Fibroblast of skin of left biceps (primary cell): ENCODE measurements at places on chromosomes 1 and 21.

- DNase-seq = no peak
These were observed 15.4 kb upstream of the VSIG8 start for GRCh38 chr1:159877695-159878444.

DNA sequence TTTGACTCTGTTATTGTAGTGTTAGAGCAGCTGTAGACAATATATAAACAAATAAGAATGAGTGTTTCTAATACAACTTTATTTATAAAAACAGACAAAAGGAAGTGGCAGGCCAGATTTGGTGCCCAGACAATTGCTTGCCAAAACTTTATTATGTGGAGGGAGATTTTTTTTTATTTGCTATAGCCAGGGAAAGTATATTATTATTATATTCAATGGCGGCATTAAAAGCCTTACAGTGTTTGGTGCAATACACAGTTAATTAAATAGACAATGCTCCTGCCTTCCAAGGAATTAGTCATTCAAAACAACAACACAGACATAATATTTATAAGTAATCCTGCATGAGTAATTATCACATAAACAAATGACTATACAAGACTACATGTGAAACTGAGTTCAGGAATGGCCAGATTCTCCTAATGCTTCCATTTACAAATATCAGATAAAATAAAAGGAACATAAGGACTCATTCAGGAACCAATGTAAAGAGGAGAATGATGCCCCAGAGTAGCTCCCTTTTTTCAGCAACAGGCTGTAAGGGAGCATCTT is 10.6 kb upstream of the RC3H1 start:
- no peak for DNase-seq

DNA sequence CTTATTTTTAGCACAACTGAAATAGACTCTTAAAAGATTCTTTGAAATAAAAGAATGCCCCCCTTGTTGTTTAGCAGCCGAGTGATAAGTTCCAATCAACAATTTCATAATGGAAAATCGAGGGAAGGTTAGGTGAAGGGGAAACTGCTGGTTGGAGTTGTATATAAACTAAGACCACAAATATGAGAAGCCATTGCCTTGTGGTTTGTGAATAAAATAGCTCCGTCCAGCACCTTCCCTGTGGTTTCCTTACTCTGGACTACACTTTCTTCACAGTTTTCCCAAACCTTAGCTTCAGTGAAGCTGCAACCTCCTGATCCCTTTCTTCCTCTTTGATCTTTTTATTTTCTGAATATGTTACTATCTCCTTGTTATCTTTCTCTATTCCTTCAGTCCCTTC is 6.7 kb upstream of the RAB3GAP2 start:
- no peak for DNase-seq

- no peak for DNase-seq
These were observed 355.1 kb downstream of the USP25 start for GRCh38 chr21:16084776-16085364.

DNA sequence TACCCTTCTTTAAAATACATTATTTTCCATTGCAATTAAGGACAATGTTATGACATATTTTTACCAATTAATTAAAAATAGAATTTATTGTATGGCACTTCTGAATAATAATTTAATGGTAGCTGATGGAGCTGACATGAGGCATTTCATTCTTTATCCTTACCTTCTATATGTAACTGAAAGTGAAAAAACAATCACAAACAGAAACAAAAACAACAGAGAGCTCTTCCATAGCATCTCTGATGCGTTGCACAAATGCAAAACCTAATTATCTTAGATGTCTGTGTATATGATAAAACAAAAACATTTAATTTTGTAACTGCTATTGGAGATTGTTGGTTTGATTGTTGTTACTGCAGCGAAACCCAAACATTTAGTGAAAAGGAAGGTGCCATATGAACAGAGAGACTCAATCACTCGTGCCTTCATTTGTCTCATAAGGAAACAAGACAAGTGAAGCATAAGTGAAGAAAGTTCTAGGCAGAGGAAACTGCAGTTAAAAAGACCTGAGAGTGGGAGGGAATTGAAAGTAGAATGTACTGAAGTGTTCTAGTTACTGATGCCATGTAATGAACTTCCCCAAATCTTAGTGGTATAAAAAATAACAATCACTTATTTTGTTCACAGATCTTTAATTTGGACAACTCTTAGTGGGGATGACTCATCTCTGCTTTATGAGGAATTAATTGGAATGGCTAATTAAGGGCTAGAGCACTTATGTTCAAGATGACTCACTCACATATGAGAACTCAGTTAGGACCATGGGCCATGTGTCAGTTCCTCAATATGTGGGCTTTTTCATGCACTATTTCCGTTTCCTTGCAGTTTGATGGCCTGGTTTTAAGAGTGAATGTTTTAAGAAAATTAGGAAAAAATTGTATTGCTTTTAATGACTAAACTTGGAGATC is 245.0 kb upstream of the OLFM3 start:
- DNase-seq = no peak

DNA sequence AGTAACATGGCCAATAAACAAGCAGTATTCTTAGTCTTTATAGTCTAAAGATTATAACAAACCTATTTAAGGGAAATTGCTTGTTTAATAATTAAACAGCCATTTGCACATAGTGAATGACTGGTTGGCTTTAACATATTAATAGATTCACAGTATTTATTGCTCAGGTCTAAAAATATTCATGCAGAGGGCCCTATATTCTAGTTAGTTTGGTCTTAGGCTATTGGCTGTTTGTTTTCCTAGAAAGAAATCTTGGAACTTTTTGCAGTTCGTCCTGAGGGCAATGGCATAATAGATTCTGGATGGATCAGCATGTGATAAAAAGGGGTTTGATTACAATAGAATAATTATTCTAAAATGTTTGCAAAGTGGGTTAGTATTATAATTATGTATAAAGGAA is 34.7 kb downstream of the BACH1 start:
- no peak for DNase-seq

GRCh38 chr1:93828367-93828755 is 50.6 kb downstream of the DNTTIP2 start:
- no peak for DNase-seq

- DNase-seq = no peak
These were observed 71.0 kb upstream of the KLHDC7A start for GRCh38 chr1:18409609-18410237.

- DNase-seq = no peak
These were observed 62.4 kb downstream of the SLC22A15 start for GRCh38 chr1:116038679-116039078.

DNA sequence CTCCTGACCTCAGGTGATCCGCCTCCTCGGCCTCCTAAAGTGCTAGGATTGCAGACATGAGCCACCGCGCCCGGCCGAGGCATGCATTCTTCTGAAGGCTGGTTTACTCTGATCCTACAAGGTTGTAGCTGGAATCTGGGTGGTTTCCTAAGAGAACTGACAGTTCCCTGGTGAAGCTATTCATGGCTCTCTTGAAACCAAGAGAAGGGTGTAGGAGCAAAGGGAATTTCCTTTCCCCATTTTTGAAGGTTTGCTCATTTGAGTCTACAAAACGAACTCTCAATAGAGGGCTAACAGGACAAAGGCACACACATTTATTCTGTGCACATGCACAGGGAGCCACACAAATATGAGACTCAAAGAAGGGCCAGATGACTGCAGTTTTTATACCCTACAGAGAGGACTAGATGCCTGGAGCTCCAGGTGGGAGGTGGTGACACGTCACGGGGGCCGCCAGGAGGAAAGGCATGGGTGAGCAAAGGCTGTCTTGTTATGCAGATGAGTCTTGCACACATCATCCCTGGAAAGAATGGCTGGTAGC is 49.5 kb upstream of the ERRFI1 start:
- no peak for DNase-seq

- DNase-seq = no peak
These were observed 228.4 kb upstream of the DMRTA2 start for GRCh38 chr1:50651476-50652263.

- DNase-seq = no peak
These were observed 35.4 kb downstream of the VANGL1 start for GRCh38 chr1:115677182-115677555.

DNA sequence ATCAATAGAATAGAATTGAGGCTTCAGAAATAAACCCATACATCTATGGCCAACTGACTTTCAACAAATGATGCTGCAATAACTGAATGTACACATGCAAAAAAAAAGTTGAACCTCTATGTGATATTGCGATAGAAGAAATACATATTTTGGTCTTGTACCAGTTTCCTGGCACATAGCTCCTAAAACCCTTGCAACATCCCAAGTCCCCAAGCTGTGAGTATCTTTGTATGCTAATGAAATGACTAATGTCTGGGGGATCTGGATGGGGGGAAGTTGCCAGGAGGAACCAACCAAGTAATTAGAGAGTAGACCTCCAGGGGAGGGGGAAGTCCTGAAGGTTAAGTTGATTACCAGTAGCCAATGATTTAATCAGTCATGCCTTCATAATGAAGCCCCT is 24.4 kb downstream of the BLZF1 start:
- DNase-seq = no peak

- DNase-seq = no peak
These were observed 72.0 kb upstream of the GCLM start for GRCh38 chr1:93981274-93981667.

DNA sequence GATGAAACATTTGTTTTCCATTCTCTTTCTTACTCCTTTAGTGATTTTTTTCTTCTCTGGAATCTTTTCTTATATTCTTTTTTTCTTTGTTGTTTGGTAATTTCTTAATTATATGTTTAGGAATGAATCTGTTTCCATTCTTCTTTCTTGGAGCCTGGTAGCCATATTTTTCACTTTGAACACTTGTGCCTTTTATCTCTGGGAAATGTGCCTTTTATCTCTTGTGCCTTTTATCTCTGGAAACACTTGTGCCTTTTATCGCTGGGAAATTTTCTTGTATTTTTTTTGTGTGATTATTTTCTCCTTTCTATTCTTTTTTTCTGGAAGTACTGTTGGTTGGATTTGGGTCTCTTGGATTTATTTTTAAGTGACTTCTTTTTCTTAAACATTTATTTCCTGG is 118.2 kb downstream of the LEPR start:
- DNase-seq = no peak

DNA sequence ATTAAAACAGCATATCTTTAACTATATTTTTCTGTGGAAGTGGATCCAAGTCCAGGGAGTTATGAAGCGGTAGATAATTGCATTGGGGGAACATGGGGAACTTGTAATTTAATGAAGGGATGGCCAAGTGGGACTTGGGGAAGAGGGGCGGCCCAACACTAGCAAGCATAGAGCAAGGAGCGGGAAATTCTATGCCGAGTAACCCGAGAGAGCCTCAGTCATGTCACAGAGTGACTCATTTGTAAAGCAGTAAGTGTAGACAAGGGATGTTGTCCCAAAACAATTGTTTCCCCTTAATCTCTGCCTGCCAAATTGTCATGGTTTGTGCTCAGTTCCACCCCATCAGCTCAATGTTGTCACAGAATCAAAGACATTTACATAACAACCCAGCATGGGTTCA is 620.1 kb downstream of the AJAP1 start:
- DNase-seq = no peak

DNA sequence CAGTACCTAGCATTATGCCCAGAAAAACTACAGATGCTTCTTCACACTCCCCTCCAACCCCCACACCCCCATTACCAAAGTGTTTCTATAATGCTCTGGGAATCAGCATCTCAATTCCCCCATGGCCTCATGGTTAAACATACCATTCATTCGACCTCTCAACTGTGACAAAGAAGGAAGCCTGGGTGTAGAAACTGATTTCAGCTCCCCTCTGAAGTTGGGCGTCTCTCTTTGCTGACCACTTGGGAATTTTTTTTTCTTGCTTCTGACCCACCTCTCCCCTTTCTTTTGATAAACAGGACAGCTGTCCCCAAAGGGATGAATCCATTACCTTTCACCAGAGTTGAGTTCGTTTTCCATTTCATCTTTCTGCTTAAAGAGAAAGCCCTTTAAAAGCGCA is 116.4 kb upstream of the HOOK1 start:
- DNase-seq = no peak

DNA sequence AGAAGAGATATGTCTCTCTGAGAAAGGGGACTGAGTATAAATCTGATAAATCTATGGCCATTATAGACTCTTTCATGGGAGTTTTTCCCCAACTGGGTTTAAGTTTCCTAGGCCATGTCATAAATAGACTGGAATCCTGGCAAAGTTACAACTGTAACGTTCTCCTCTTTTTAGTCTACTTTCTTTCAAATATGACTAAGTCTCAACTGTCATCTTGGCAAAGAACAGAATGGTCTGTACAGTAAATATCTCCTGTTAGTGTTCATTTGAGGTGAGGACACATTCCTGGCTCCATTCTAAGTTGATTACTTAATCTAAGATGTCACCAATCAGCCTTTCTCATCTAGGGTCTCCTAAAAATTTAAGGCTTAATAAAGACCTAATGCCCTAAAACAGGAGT is 300.5 kb downstream of the BRINP2 start:
- DNase-seq = no peak

DNA sequence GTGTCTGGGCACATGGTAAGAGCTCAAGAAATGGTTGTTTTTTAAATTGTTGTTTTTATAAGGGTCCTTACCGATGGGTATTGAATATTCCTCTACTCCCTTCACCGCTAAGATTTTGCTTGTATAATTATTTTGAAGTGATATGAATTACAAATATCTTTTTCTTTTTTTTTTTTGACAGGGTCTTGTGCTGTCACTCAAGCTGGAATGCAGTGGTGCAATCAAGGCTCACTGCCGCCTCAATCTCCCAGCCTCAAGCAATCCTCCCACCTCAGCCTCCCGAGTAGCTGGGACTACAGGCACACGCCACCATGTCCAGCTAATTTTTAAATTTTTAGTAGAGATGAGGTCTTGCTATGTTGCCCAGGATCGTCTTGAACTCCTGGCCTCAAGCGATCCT is 27.1 kb upstream of the RAB3GAP2 start:
- no peak for DNase-seq

DNA sequence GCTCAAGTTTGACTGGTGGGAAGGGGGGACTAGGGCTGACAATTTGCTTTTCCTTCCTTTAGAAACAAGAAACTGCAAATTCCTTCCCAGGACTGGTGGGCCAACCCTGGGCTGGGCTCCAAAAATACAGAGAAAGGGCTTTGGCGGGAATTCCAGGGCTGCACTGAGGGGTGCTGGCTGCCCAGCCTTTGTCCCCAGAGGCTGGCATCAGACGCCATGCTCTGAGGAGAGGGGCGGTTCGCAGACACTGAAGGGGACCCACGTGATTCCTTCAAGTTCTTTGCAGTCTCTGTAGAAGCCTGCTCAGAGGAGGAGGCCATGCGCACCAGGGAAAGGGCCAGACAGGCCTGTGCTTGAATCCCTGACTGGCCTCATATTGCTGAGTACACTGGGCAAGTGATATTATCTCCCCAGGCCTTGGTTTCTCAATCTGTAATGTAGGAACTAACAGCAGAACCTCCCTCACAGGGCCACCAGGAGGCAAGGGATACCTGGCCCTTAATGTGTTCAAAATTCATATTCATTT is 119.5 kb downstream of the EPHB2 start:
- DNase-seq = no peak

- DNase-seq = no peak
These were observed 10.1 kb upstream of the SLAMF9 start for GRCh38 chr1:159964144-159964543.

DNA sequence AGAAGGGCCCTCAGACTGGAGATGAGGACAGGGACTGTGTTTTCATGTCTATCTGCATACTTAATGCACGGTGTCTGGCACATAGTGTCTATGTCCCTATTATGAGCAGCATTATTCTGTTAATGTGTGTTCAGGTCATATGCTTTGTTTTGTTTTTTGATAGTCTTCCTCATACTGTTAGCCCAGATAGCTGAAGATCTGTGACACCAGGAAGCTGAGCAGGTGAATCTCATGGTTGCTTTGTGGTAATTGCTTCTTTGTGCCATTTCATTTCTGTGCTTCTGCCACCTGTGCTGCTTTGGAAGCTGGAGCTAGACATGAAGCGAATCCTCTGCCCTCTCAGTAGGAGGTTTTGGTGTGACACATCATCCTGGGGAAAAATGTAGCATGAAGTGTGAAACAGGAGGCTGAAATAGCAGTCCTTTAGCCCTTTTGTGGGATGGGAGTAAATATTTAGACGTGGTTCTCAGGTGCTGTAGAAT is 15.8 kb downstream of the SMAP2 start:
- DNase-seq = no peak
